ENCODE measurements at places on chromosomes 2 and 18.

DNA sequence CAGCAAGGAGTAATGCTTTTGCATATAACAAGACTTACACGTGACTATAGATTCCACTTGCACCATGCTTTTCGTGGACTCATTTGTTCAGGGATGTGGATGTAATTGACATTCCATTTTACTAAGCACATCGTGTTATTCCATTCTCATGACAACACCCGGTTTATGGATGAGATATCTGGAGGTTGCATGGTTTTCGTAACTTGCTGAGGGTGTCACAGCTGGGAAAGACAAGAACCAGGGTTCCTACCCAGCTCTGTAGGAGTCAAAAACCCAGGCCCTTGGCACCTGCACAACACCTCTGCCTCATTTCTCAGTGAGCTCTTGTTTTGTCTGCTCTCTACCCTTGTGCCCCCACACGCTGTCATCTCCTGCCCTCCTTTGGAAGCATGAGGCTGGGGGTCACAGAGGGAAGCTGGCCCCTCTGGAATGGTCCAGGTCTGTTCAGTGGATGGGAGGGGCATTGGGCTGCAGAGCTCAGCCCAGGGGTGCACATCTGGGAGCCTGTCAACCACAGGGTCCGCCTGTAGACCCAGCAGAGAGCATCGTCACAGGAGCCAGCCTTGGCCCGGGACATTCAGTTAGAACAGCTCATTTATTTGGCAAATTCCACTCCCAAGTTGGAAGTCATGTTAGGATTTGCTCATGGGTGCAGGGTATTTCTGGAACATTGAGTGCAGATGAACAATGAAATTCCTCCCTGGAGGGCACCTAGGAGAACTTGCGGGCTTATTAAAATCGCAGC, 120.1 kb upstream of the TWIST2 start:
- peak; percentile 61 for DNase-seq

DNA sequence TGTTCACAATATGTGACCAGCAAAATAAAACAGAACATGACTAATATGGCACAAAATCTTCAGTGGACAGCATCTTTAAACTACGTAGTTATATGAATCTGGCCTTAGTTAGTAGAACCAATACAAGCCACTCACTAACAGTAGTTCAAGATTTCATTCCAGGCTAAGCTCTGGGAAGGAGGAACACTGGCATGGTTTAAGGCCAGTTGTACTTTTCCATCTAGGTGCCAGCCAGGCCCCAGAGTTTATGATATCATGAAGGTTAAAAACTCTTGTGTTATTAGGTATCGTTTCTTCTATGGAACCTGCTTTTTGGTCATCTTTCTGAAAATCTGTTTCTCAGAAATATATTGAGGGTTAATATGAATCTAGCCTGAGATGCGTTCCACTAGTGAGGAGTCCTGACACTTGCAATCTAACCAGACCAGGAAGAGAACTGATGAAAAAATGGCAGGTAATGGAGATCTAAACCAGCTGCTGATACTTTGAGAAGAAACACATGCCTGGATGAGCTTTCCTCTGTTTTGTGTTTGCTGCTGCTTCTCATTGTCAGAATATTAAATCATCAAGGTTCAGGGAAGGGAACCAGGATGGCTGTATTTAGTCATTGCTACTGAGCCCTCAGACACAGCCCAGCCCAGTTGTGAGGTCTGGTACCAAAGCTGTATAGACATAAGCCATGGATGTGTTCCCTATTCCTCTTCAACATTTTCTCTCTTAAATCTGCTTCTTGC, 182.8 kb upstream of the SETBP1 start:
- no peak for DNase-seq

DNA sequence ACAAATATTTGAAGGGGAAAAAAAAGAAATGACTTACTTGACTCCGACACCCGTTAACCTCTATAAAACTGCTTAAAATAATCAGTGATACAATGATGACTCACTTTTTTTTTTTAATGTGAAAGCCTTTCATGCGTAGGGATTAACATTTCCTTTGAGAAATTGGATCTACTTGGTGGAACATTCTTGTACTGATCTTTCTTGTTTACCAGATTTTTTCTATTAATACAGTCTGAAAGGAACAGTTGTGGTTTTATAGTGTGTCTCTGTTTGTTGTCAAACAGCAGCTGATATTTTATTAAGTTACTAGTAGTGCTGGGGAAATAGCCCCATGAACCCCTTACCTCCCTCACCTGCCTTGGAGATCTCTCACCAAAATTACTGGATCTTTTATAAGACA, 40.2 kb upstream of the NEB start:
- DNase-seq: peak; percentile 44

DNA sequence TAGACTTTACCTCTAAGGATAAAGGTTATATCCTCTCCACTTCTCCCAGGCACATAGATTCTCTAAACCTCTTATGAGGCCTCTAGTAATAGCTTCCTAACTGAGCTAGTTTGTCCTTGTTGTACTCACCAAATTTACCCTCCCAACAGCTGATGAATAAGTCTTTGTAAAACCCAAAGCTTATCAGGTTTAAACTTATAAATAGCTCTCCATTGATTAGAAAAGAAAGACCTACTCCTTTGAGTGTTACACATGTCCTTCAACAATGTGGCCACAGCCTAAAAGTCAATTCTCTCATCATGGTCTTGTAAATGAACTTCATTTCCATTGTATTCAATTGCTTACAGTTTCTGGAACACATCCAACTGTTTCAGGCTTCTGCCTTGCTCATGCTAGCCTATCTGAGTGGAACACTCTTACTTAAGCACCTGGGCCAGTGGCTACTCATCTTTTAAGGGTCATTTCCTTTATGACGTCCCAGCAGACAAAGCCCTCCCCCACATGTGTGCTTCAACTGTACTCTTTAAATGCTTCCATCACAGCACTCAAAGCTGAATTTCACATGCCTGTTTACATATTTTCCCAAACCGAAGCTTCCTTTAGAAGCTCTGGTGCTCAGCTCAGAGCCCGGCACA, 131.6 kb downstream of the CDH2 start:
- peak; percentile 54 for DNase-seq

DNA sequence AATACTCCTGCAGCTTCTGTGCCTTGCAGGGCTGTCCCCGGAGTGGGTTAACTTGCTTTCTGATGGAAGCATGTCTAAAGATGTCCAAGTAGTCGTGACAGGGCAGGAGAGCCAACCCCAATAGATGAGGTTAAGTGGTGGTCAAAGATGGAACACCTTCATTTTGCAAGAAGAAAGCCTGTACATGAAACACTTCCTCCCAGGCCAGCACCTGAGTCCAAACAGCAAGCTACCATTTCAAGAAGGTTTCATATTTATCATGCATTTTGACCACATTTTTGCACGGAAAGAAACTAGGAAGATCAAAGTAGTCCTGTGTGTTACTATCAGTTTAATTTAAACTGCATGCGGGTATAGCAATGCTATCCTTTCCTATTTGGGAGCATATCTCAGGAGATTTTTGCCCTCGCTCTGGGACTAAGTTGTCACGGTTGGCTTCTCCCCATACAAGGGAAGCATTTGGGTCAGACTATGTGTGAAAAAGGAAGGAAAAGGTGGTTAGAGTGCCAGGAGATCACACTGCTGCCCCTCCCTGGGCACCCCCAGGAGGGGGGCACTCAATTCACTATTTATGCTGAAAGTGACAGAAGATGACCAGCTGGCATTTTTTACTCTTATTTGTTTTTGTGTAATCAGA, 187.6 kb downstream of the ZNF521 start:
- DNase-seq: no peak
